HuH-7.5 (cell line): ENCODE measurements at places on chromosomes 16 and 17.

- DNase-seq, result no peak
Observed at GRCh38 chr17:56973520-56973919, 4.4 kb upstream of the SCPEP1 start.

DNA sequence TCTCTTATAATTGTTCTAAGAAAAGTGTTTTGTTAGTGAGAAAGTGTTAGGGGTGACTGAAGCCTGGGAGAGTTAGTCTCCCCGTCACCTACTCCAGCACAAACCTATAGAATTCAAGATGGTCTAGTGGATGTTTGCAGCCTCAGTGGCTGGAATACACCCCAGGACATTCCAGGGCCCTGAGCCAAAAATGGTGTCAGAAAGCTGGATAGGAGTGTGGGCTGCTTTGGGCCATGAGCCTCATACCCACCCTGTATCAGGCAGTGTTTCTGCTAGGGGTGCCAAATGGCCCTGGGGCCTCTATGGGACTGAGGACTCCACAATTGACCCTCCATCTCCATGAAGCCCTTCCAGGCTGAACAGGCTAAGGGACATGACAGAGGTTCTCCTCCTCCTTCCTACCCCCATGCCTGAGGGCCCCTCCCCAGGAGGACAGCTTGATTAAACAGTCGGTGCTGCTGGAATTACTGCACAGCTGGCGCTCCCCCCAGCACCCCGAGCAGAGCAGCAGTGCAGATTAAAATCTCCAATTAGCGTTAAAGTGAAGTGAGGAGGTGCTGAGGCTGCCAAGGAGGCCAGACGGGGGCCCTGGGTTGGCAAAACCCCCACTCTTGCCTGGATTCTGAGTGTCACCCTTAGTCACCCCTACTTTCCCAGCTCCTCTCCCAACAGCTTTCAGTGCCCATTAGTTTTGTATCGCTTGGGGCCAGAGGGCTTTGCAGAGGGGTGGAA, 59.1 kb downstream of the NEUROD2 start:
- DNase-seq, result no peak

DNA sequence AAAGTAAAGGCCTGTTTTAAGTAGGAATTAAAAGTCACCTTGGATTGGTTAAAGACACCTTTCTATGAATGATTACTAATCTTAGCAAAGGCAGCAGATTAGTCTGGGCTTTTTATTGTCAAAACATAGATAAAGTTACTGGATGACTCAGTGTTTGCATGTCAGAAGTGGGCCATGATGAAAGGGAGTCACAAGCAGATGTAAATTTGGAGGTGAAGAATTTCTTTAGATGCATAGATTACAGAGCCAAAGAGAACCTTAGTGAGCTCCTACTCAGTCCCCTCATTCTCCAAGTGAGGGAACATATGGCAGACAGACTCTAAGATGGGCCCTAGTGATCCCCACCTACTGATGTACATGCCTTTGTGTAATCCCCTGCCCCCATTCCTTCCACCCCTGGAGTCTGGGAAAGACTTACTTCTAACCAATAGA, 124.5 kb downstream of the HS3ST3A1 start:
- DNase-seq, result no peak

DNA sequence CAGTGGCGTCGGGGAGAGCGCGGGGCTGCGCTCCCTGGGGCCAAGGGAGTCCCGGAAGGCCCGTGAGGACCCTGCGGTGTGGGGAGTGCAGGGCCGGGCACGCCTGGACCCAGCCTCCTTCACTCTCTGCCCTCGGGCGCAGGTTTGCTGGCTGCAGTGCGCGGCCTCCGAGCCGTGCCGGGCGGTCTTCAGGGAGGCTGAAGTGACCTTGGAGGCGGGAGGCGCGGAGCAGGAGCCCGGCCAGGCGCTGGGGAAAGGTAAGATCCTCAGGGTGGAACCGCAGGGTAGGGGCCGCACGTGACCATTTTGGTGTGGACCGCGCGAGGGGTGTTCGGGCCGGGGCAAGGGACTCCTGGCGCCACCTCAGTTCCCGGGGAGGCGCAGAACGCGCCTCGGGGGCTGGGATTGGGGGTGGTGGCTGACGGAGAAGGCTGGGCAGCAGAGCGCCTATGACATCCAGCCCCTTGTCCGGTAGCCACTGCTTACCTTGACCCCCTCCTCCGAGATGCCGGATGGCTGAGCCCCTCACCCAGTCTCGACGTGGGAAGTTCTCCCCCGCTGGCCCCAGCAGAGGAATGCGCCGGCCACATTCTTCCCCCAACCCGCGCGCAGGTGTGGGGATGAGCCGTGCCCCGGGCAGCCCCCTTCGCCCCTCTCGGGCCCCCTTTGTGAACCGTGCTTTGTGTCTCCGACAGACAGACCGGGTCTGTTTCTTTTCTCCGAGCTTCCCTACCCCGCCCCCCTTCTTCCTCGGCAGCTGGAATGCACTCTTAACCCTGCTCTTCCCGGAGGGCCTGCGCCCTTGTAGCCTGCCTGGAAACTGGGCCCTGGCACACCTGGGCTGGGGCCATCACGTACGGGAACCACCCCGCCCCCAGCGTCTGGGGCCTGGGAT, 631 bp downstream of the CDH3 start:
- no peak for DNase-seq

GRCh38 chr17:48299760-48300159, 130.3 kb downstream of the SKAP1 start:
- no peak for DNase-seq

DNA sequence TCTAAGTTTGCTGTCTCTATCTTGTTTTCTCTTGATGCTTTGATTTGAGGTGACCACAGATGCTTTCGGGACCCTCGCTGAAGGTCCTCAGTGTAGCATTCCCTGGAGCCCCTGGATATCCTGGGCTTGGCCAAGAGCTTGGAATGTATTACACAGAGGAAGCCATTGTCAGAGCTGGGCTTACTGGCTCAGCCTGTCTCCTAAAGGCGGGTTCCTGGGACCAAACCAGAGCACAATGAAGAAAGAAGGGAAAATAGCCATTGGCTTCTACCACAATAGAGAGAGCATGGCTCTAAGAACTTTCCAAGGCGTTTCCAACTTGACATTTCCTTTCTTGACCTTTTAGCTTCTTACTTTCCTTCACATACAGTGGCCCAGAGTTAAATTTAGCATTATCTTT, 229.3 kb downstream of the HS3ST3A1 start:
- no peak for DNase-seq

DNA sequence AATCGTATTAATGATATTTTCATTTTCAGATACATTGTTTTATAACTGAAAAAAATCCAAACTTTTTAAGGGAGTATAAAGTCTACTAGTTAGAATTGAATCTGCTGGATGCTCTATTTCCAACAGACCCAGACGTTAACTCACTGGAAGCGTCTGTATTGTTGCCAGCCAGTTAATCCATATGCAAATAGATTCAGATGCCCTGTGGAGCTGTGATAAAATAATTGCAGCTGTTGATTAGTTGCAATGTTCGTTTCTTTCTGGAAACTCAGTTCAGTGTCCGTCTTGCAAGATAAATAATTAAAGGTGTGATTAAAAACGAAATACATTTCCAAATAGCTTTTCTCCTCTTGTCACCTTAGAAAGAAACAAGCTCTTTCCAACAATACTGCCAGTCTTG, 5.1 kb upstream of the GNA13 start:
- DNase-seq, result no peak

GRCh38 chr16:85278839-85279238, 166.6 kb upstream of the CIBAR2 start:
- DNase-seq, result no peak

DNA sequence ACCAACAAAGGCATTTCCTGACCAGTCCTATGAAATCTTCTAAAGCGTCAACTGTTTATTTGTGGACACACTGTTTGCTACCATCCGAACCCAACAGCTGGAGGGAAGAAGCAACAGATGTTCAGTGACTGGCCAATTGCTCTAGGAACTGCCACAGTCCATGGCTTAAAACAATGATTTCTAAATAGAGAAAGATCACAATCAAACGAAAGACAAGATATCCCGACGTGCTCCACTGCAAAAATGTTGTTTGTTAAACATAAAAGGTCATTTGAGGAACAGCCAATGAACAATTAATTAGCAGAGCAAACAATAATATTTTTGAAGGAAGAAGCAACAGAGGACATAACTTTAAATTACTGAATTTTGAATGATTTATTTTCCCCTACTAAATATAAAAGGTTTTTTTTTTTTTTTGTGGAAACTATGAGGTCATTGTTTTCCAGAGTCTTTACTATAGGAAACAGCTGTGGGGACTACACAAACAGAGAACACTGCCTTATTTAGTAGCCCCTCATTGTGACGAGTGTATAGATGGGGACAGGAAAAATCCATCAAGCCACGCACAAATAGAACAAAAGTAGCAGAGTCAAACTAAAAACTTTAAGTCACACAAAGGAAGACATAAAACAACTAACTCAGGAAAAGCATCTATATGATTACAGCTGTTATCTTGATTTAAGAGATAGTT, 17.2 kb downstream of the USP31 start:
- DNase-seq, result no peak

- DNase-seq, result no peak
Observed at GRCh38 chr16:84826558-84826941, 6.8 kb downstream of the CRISPLD2 start.

GRCh38 chr17:6491071-6491700, 46.9 kb downstream of the PIMREG start:
- no peak for DNase-seq

- DNase-seq, result peak; percentile 79
Observed at GRCh38 chr17:1055751-1056645, 59.1 kb downstream of the TIMM22 start.

DNA sequence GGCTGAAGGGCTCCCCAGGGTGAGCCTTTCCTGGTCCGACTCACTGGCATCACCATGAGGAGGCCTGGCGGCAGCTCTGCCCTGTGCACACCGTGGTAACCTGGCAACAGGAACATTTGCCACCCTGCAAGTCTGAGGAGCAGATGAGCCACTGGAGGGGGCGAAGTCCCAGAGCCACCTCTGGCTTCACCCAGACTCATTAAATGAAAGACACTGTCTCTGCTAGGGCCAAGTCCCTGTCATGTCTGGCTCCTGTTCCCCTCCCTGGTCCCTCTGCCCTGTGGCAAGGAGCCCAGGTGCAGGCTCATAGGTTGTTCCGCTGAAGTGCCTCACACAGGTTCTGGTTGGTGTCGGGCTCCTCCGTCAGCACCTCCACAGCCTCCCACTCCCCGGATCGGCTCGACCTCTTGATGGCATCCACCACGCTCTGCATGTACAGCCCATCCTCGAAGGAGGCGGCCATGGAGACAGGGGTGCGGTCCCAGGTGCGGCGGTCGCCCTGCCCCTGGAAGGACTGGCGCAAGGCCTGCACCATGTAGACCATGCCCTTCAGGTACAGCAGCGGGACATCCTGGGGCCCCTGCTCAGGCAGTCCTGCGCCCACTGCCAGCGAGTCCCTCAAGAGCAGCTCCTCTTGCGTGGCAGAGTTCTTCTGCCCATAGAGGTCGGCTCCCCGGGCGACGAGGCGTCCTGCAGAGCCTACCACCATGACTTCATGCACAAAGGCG, 8.4 kb downstream of the C16orf86 start:
- DNase-seq, result no peak

- no peak for DNase-seq
Observed at GRCh38 chr16:4991754-4992153, 33.6 kb downstream of the SEC14L5 start.

GRCh38 chr17:39664581-39665561, at the start of gene TCAP:
Gene TCAP, plus strand, starts transcription at chr17:39665349. Its CDS starts 11 bp downstream, at chr17:39665360.
- DNase-seq, result no peak

- no peak for DNase-seq
Observed at GRCh38 chr17:42690596-42690995, 8.3 kb downstream of the CNTNAP1 start.

DNA sequence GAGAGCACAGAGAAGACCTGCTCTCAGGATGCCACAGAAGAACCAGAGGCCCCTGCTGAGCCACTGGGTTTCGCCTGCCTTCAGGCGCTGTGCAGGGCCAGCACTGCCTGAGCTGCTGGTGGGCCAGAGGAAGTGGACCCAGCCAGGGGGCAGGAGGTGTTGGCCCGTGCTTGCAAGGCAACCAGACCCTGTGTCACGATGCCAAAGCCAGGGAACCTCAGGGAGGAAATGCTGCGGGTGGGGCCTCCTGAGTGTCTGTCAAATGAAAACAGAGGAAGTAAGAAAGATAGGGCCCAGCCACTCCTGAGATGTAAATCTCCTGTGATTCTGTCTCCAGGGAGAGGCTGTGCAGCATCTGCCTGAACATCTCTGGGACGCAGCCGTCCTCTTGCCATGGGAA, 58.1 kb upstream of the ADORA2B start:
- no peak for DNase-seq

DNA sequence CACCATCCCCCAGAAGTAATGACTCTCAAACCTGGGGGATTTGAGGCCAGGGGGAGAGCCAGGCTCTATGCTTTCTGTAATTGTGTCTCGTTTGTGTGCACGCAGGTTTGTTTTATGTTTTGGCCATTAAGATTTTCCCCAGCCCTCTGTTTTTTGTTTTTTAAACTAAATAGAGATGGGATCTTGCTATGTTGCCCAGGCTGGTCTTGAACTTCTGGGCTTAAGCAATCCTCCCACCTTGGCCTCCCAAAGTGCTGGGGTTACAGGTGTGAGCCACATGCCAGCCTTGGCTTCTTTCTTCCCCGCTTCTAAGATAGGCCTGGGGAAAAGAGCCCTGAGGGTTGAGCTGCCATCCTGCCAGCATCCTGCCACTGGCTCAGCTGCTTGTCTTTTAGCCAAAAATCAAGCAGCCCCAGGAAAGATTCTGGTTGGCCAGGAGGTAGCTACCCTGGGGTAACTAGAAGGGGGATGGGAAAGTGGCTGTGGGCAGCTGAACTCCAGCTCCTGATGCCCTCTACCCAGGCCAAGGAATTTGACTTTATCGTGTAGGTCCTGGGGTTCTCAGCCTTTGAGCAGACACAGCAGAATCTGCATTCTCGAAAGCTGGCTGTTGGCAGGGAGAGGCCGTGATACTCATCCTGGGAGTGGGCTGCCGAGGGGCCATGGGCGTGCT, 18.4 kb downstream of the KDM8 start:
- no peak for DNase-seq

- no peak for DNase-seq
Observed at GRCh38 chr17:36752096-36752888, 150.9 kb downstream of the MRM1 start.

DNA sequence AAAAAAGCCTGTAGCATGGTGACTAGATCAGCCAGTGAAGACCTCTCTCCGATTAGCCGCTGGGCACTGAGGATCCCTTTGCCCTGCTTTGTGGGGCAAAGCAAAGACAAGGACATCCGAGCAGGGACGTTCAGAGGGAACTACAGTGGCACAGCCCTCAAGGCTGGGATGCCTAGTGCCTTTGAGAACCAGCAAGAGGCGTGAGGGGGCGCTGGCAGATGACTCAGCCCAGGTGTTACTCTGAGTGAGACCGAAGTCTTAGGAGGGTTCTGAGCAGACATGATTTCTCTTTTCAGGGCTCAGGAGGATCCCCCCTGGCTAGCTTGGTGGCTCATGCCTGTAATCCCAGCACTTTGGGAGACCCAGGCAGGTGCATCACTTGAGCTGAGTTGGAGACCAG, 178.6 kb downstream of the CPPED1 start:
- no peak for DNase-seq
